ENCODE measurements at places on chromosomes 2 and 18.

- no peak for DNase-seq
Observed at GRCh38 chr2:88545118-88545517, 82.1 kb downstream of the EIF2AK3 start.

DNA sequence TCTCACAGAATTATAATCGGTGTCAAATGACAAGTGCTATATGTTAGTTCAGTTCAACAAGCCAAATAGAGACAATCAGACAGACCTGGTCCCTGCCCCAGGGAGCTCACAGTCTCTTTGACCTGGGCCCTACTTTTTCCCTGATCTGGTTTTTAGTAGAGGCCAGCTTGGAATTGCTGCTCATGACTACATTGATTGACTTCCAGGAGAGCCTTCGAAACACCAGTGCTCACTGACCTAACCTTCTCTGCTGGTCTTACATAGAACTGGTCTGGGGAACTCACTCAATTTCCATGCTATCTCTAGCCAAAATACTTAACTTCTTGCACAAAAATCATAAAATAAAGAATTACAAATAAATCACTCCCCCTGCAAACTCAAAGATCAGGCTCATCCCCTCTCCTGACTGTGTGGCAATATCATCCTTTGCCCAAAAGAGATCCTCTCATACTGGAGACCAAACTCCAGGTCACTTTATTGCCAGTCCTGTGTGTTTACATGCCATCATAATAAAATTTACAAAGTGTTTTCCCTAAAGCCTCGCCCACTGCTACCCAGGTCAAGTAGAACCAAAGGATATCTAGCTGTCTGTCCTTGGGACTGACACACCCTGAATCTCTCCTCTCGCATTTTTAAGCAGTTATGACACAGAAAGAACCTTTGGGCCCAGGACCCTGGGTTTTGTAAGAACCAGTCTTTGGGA is 53.2 kb downstream of the PROC start:
- no peak for DNase-seq

GRCh38 chr18:63553081-63553480 is 10.9 kb downstream of the SERPINB12 start:
- DNase-seq, result peak; percentile 85

DNA sequence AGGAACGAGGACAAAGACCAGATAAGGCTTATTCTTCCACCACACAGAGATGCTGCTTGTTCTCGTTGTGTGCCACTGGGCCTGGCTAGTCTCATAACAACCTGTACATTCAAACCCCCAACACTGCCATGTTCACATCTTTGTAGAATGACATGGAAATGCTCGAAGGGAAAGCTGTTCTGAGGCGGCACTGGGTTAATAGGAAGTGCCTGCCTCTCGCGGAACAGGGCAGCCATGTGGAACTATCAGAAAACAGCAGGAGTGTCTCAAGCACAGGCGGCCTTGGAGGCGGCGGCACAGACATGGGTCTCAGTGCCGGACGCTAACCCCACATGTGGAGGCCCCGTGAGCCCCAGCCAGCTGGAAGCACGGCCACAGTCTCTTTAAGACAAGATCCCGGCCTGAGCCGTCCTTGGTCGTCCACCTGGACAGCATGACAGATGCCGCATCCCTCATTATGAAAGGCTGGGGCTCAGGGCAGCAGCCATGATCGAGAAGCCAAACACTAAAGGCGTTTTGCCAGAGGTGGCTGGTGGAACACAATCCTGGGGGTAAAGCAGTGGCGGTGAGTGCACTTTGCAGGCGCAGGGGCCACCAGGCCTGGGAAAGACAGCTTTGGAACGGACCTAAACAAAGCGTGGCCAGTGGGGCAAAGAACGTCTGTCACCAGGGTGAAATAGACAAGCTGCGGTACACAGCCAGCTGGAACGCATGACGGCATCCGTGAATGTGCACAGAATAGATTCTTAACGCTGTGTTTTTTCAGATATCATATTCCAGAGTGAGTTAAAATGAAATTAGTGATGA is 161.0 kb downstream of the HDAC4 start:
- no peak for DNase-seq

DNA sequence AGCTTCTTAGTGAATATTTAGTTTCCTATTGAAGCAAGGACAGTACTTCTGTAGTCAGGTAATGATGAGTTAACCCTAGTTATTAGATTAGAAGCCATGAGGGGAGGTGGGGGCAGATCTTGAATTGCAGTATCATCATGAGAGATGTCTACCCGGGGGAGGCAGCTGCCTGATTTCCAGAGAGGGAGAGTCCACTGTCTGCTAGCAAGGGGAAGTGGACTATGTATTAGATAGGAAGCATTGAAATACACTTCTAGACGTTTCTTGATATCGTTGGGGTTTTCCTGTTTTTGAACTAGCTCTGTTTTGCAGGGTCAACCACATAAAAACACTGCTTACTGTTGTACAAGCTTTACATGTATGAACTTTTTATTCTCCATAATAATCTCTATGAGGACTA is 38.8 kb downstream of the APLF start:
- DNase-seq, result no peak

DNA sequence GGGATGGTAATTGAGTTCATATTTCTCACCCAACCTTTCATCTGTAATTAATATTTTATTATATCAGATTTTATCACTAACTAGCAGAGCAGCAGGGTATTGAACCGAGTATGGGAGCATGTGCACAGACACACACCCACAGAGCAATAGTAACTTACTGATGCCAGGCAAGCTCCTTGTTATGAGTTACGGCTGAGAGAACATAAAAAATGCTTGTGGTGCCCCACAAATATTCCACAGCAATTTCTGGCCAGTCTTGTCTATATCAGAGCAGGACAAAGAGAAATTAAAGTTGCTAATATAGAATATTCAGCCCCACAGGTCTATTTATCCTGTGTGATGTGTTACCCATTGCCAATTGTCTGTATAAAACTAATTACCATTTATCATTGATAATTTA is 501.8 kb upstream of the RAB12 start:
- DNase-seq, result no peak

GRCh38 chr2:121205321-121205942 is 79.6 kb downstream of the TFCP2L1 start:
- no peak for DNase-seq

DNA sequence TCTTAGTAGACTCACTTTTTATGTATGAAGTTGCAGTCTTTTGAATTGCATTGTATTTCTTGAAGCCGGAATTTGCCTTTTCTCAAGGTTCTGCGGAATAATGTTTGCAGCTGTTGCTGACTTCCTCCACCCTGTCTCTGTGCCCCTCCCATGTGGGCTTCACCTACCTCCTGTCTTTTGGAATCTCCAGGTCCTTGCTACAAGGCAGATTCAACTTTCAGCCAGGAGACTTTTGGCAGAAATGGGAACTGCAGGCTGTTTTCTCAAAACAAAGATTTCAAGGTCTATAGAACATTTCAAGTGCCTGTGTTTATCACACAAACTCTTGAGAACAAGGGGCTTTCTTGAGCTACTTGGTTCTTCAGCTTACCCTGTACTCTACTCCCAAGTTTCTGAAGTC is 25.6 kb downstream of the ZNF236 start:
- no peak for DNase-seq

GRCh38 chr2:100012561-100012960 is 129.8 kb downstream of the AFF3 start:
- peak; percentile 86 for DNase-seq

- no peak for DNase-seq
Observed at GRCh38 chr18:22021701-22022100, 147.7 kb upstream of the GATA6 start.

- DNase-seq, result no peak
Observed at GRCh38 chr2:142827170-142827569, 50.3 kb upstream of the KYNU start.

DNA sequence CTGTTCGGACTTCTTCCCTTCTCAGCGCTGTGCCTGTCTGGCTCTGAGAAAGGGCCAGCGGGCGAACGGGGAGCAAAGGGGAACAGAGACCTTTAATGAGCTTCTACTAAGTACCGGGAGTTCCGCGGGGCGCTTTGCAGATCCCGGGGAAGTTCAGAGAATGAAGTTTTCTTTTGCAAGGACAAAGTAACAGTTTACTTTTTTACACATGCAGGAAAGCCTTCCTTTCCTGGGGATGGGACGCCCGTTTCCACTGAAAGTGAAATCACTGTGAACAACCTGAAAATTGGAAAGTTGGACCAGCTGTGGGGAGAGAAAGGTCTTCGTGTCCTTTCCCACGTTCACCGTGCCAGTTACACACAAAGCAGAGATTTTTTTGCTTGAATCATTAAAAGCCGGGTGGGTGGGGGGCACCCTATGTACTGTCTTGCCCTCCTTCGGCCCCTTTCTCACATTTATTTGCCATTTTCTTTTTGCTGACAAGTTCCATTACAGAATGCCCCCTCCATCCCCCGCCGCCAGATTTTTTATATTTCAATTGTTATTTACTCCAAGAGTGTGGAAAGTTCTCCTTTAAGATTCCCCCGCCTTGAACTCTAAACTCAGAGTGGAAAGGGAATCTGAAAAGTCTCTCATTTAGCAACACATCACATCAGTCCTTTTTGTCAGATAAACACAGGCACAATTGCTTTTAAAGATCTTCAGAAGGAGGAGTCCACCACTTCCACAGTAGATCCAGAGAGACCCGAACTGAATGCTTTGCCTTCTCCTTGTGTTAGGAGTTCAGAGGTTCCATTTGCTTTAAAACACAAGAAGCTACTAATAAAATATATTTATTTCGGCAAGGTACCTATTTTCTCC is 1.1 kb upstream of the FN1 start:
- DNase-seq, result no peak

- DNase-seq, result no peak
Observed at GRCh38 chr2:11647834-11648600, 22.0 kb downstream of the NTSR2 start.

DNA sequence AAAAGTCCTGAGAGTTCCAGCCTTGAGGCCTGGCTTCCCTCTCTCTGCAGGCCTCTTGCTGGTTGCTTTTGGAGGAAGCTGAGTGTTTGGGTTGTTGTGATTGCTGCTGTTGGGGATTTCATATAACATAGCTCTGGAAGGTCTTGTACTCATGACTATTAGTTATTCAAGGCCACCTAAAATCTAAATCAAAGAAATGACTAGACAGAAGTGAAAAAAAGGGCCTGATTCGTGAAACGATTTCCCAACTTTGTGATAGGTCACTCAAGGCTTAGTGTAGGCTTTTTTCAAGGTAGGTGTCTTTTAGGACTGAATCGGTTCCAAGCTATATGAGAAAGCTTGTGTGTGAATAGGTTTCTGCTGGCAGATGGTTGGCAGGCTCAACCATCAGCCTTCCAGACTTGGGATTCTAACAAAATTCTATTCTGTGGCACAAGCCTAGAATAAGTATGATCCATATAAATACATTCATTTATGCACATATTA is 164.4 kb downstream of the FMNL2 start:
- DNase-seq, result no peak

DNA sequence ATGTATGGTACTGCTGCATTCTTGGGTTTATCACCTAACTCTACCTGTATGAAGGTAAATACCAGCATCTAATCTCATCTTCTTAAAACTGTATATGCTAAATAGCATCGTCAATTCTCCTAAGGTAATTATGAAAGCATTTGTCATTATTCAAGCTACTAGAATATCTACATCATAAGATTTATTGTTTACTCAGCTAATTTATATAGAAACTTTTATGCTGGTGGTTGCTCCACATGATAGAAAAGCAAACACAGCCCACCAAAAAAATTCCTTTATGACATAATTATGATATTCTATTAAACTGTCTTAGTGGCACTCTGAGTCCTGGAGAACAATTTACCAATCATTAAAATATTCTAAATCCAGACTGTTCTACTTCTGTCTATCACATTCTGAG is 1226.1 kb upstream of the NRXN1 start:
- DNase-seq, result no peak

GRCh38 chr18:58308463-58308862 is 264.4 kb downstream of the NEDD4L start:
- no peak for DNase-seq

GRCh38 chr2:141737492-141738255 is 393.1 kb downstream of the LRP1B start:
- DNase-seq, result no peak

DNA sequence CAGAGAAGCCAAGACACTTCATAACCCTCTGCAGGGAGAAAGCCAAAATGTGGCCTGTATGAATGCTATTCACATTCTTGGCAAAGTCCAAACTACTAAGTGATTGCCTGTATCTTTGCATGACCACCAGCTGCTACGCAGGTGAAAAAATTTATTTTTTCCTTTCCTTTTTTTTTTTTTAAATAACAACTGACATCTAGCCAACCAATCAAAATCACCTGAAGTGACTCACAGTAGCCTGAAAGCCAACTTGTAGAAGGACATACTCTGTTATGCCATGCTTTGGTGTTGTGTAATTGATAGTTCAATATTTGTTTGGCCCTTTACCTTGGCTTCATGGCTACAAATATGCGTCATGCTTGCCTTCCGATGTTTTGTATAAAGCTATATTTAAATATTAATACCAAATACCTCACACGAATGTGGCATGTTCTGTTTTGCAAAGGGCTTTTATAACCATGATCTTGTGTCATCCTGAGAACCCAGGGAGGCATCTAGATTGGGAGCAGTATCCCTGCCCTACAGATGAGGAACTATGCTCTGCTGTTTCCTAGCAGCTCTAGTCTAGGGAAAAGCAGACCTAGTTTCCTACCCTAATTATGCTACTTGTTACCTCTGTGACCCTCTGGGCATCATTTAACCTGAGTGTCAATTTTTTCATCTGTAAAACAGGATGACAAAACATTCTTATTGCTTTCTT is 102.1 kb downstream of the MYOM1 start:
- no peak for DNase-seq

- DNase-seq, result no peak
Observed at GRCh38 chr2:164314148-164314547, 307.1 kb downstream of the GRB14 start.

- DNase-seq, result peak; percentile 14
Observed at GRCh38 chr18:62450546-62451410, 72.0 kb upstream of the ZCCHC2 start.

DNA sequence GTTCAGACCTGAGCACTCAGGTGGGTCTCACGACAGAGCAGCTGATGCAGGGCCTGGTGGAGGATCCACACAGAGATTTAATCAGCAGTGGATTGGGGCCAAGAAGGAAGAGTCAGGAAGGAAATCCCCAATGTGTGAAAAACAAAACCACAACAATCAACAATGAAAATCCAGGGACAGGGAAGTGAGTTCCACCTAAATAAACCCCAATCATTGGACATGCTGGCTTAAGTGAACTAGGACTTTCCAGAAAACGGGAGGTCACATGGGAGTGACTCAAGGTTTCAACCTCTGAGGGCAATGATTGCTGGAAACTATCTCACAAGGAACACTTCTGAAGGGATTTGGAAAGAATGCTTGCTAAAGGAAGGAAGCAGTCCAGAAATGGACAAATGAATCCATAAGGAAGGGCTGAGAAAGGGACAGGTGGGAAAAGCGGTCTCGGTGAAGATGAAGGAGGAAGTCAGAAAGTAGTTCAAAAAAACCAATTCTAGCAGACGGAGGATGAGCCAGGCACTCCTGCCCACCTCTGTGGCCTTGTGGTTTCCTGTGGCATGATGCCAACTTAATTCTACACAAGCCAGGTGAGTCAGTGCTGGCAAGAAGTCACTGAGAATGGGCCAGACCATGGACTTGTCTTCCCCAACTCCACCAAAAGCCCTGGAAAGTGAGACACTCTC is 15.4 kb upstream of the XDH start:
- DNase-seq, result no peak

GRCh38 chr2:70797506-70797905 is 7.1 kb upstream of the FIGLA start:
- DNase-seq, result no peak

Measured in fibroblast of skin of left quadriceps (primary cell).